ENCODE measurements at places on chromosomes 3 and 15.

DNA sequence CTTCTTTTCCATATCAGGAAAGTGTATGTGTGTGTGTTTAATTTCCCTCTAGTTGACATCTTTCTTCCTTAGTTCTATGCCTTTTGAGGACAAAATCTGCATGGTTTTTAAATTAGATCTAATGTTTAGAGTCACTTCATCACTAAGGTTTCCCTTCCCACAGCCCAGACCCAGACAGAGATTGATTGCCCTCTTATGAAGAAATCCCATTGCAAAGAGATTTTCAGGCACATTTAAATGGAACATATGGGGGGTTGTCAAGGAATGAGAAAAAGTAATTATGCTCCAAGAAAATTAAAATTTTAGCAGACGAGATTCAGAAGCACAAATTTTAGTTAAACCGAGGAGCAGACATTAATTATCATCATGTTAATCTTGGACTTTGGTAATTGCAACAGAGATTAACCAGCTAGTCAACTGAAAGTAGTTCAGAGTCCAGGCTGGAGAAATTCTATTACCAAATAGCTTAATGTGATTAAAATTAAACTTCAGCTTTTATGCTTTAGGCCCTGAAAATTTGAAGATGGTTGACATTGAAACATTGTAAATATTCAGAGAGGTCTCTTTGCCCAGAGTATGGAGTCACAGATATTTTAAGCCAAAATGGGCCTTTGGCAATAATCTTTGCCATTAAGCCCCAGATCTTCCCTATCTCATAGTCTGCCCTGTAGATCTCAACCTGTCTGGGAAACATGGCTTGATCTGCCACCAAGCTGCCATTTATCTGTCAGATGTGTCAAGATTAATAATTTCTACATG is 143.4 kb downstream of the TMEM108 start:
- DNase-seq: no peak

GRCh38 chr15:54354341-54354740 is 376.1 kb downstream of the UNC13C start:
- DNase-seq: no peak

- DNase-seq: peak; percentile 49
Measured at GRCh38 chr15:88605189-88606069, 15.7 kb upstream of the AEN start.

DNA sequence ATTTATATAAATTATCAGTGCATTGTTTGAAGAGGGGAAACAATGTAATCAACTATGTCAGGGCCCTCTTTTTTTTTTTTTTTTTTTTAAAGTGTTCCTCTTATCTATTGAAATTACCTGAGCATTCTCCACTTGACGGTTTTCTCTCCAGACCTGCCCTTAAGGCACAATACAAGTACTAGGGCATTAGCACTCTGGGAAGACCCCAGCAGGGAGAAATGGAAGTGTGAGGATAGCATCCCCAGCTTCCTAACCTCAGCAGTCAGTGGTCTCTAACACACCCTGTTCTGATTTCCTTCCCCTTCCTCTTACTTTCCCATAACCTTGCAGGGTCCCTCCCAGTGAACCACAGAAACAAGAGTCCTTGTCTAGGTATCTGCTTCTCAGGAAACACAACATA is 458.3 kb upstream of the ARL6 start:
- no peak for DNase-seq

DNA sequence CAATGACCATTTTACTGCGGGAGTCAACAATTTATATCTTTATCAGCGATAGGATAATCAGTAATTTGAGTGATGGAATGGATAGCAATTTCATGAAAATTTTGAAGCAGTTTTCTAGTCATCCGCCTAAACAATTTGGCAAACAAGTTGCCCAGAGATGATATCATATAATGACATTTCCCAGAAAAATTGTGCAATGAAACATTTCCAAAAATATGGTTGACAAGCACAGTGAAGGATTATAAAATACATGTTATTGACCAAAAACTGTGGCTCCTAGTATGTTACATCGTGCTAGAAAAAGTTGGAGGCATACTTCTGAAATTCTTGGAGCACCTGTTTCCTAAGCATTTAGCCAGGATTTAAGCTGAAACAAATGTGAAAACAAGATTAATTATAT is 145.1 kb downstream of the GHSR start:
- no peak for DNase-seq

- no peak for DNase-seq
Measured at GRCh38 chr3:142849148-142849547, 39.7 kb downstream of the PCOLCE2 start.

GRCh38 chr3:143482106-143483088 is 362.8 kb downstream of the CHST2 start:
- peak; percentile 16 for DNase-seq

GRCh38 chr15:83709241-83709640 is 55.3 kb downstream of the ADAMTSL3 start:
- no peak for DNase-seq

GRCh38 chr3:23402728-23403492 is 199.8 kb downstream of the UBE2E2 start:
- no peak for DNase-seq

DNA sequence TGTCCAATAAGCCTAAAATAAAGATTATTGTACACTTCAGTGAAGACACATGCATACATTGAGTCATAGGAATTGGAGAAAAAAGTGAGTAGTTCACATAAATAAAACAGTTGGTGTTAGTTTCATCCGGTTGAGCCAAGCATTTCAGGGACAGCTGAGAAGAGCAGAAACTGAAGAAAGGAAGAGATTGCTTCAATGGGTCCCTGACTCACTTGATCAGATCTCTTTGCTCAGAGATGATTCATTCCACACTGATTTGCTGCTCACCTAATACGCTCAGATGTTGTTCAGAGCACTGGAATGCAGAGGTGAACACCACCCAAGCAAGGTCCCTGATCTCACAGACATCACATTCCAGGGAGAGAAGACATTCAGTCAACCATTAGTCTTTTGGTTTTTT is 93.7 kb downstream of the RAD18 start:
- DNase-seq: peak; percentile 98

GRCh38 chr3:142235690-142236089 is 10.3 kb upstream of the GK5 start:
- no peak for DNase-seq

GRCh38 chr3:111653766-111654165 is 58.6 kb upstream of the ZBED2 start:
- no peak for DNase-seq

All from EH (cell line).